ENCODE measurements at places on chromosomes 11 and 22.

GRCh38 chr11:15418921-15419320, 304.2 kb downstream of the INSC start:
- no peak for DNase-seq

GRCh38 chr22:28137036-28137435, 218.0 kb upstream of the PITPNB start:
- DNase-seq = no peak

DNA sequence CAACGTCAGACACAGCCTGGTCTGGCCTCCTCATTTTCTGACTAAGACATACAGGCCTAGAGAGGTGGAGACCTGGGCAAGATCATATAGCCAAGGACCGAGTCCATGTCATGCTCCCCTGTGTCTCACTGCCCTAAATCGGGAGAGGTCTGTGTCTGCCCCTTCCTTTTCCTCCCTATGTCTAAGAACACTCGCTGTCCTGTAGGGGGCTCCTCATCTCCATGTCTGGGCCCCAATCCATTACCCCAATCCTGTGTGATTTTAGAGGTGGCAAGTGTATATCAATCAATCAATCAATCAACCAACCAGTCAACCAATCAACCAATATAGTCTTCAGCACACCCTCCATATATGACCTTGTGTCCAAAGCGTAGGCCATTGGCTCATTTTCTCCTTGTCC, 125.7 kb downstream of the KIRREL3 start:
- DNase-seq = peak; percentile 11

- DNase-seq = no peak
These were observed 136.7 kb downstream of the SPATA19 start for GRCh38 chr11:133708547-133709051.

GRCh38 chr11:124211321-124211720, 28.2 kb downstream of the OR10D3 start:
- DNase-seq = no peak

DNA sequence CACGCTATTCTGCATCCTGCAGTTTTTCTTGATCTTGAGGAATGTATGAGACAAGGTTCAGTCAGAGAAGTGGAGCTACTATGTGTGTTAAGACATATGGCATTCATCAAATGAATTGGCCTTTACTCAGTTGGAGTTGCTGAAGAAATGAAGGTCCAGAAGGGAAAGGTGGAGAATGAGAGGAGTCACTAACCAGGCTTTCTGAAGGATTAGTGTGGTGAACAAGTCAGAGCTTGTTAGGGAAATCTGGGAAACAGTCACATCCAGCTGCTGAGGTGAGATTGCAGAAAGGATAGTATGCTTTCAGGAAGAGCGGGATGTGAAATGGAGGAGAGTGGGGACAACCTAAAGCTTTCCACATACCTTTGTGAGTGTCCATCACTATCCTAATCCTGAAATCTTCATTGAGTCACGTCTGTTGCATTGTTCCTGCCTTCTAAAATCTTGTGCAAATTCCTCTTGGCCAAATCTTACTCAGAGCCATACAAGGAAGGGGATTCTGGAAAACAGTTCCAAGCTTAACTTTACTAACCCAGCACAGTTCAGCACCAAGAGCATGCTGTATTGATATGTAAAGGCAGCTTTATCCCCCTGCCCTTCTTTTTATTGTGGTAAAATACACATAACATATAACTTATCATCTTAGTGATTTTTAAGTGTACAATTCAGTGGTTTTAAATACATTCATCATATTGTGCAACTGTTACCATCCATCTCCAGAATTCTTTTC, 11.4 kb upstream of the PITPNB start:
- peak; percentile 4 for DNase-seq

DNA sequence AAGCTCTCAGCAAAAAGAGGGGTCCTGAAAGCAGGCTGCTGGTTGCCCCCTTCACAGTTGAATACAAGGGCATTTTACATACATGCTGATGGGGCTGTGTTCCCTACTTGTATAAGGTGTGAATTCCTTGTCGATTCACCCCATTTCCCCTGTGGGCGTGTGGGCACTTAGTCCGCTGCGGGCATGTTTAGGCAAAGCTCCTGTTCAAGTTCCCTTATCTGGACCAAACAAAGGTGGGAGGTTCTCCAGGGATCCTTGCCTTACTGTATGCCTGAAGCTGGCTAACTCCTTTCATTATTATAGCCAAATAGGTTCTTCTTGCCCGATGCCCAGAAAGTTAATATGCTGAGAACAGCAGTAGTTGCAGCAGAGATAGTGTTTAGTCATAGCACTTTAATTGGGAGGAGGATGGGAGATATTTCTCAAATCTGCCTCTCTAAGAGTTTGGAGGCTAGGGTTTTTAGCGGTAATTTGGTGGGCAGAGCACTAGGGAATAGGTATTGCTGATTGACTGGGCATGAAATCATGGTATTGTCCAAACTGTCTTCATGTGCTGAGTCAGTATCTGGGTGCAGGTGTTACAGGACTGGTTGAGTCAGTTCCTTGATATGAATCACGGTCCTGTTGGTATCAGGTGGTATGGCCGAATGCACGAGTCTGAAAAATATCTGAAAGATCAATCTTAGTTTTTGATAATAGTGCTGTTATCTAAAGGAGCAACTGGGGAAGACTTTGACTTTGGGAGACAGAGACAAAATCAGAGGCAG, 32.7 kb downstream of the METTL15 start:
- DNase-seq = no peak

- no peak for DNase-seq
These were observed 1102.6 kb downstream of the DLG2 start for GRCh38 chr11:84524422-84525051.

DNA sequence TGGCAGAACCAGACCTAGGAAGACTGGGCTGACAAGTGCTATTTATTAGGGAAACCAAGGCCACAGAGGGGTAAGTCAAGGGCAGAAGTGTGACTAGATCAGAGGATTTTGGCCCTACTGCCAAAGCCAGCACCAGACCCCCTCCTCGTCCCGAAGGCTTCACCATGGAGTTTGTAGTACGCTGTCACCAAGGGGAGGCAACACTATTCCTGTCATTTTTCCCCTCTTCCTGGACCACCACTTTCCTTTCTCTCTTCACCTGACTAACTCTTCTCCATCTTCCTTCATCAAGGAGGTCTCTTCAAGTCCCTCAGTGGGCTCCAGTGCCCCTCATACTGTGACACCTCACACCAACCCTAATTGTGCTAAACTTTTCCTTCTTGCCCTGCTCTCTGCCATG, 34.9 kb downstream of the MN1 start:
- DNase-seq = no peak

GRCh38 chr22:25564979-25565677, 653 bp downstream of the GRK3 start:
- no peak for DNase-seq

GRCh38 chr11:68141246-68142027, 20.2 kb upstream of the CHKA start:
- no peak for DNase-seq

GRCh38 chr11:75492181-75492820, 33.4 kb downstream of the GDPD5 start:
- DNase-seq = no peak

GRCh38 chr11:19557720-19558140, 154.9 kb upstream of the NAV2 start:
- DNase-seq = peak; percentile 55

GRCh38 chr11:59669611-59670009, 773 bp upstream of the PATL1 start:
- DNase-seq = peak; percentile 57

GRCh38 chr11:94553938-94554337, 10.2 kb downstream of the FUT4 start:
- peak; percentile 63 for DNase-seq

DNA sequence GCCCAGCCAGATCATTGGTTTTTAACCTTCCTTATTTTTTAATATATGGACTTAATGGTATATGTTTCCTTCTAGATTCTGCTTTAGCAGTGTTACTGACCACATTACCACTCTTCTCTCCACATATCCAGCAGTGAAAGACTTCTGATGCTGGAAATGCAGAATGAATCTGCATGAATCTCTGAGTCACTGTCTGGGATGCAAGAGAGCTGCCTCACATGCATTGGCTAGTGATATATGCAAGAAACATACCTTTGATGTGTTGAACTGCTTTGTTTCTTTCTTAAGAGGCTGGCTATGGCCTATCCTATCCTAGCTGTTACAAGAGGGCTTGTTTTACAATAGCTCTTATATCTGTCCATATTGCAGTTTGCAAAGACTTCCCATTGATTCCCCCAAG, 16.6 kb upstream of the AMPD3 start:
- DNase-seq = no peak

DNA sequence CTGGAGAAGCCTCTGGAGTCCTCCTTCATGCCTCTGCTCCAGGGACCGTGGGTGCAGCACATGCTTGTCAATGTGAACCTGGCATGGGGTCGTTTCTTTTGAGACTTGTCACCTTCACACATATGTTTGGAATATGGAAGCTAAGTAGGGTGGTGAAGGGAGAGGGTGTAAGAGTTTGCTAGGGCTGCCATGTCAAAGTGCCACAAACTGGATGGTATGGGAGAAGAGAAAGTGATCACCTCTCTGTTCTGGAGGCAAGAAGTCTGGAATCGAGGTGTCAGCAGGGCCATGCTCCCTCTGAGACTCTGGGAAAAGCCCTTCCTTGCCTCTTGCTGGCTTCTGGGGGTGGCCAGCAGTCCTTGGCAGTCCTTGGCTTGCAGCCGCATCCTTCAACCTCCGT, 8.7 kb upstream of the TSPAN18 start:
- DNase-seq = no peak

GRCh38 chr11:12592283-12592682, 81.9 kb upstream of the TEAD1 start:
- no peak for DNase-seq

DNA sequence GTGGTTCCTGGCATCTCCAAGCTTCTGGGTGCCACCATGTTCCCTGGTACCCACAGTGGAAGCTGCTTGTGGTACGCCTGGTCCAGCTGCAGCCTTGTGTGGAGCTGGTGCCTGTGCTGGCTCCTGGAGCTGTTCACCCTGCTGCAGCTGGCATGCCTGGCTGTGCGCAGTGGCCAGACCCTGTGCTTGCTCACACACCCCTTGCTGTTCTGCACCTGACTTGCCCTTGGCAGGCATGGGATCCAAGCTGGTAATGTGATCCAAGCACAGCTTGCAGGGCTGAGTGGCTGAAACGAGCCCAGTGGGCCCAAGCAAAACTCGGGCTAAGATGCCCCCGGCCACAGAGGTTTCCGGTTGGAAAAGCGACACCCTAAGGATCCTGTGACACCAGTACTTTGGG, 104.7 kb upstream of the CLMP start:
- DNase-seq = no peak

- DNase-seq = peak; percentile 11
These were observed 11.5 kb upstream of the MUC15 start for GRCh38 chr11:26583550-26583949.

GRCh38 chr11:72786305-72787215, 7.3 kb downstream of the STARD10 start:
- DNase-seq = no peak

DNA sequence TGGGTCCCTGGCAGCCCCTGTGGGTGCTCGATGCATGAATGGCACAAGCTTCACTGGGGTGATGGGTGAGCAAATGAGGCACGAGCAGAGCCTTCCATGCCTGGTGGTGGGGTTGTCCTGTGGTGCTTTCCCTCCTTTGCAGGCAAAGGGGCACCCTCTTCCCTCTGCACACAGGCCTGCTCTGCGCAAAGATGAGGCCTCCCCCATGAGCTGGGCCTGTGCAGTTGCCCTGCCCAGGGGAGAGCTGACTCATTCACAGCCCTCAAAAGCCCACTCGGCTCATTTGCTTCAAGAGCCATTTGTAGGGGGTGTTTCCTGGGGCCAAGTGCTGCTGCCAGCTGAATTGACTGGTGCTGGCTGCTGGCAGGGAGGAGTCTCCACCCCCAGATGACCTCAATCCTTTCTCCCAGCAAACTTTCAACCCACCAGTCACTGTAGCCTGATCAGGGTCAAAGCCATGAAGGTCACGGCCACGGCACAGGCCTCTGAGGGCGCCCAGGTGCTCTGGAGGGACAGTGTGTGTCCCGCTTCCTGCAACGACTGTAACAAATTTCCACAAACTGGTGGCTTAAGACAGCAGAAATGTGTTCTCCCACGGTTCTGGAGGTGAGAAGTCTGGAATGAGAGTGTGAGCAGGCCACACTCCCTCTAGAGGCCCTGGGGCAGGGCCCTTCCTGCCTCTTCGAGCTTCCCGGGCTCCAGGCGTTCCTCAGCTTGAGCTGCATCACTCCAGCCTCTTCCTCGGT, 48.8 kb upstream of the ANO1 start:
- DNase-seq = no peak

GRCh38 chr22:33918676-33919365, 1.5 kb downstream of the LARGE1 start:
- no peak for DNase-seq

- DNase-seq = peak; percentile 60
These were observed 144.6 kb downstream of the NECTIN1 start for GRCh38 chr11:119584193-119585042.

GRCh38 chr22:29266564-29267461, 968 bp downstream of the RHBDD3 start:
- DNase-seq = no peak

DNA sequence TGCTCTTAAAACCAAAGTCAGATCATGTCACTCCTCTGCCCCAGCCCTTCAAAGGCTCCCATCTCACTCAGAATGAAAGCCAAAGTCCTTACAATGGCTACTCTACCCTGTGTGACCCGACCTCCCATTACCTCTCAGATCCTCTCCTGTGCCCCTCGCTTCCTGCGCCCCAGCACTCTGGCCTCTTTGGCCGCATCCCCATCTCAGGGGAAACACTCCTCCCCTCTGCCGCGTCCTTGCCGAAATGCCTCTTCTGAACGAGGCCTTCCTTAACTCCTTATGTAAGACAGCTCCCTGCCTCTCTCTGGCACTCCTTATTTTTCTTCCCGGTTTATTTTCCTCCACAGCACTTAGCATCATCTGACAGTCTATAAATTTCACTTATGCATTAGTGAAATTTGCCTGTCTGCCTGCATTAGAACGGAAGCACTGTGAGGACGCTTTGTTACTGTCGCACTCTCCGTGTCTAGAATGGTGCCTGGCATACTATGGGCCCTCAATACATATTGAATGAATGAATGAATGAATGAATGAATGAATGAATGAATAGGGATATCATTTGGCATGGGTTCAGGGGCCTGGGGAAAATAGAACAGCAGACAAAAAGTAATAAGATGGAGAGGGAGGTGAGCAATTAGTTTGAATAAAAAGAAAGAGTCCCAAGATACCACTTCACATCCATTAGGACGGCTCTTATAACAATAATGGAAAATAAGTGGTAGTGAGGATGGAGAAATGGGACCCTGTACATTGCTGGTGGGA, 137.8 kb downstream of the CEP164 start:
- DNase-seq = no peak

DNA sequence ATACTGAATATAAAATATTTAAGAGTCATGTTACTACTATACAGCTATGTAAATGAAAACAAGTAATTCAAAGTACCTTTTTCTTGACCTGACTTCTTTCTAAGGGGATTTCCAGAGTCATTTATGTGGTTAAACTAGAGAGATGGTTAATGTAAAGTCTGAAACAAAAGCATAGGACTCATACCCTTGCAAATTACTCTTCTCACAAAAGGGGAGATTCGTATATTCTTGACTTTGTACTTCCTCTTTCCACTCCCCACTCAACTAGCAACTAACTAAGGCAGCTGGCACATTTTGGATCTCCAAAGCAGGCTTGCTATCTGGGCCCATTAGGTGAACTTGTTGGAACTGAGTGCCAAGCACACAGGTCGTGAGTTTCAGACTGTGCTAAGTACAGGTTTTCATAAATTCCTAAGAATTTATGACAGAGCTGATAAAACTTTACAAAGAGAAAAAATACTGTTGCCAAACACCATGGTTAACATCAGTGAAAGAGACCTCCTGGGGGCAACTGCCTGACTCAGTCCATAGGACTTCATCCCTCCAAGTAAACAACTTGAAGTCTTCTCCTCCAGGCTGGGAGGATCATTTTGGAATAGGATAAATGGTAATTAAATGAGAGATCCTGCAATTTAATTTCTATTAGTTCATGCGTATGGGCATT, 77.0 kb upstream of the DDI1 start:
- peak; percentile 74 for DNase-seq

All from HCEC 1CT (cell line).